Right lung (tissue), 10 donors: ENCODE measurements at places on chromosomes 7 and 10. TPM values are rescaled to one million over a fixed set of nuclear protein-coding genes. Genes with fewer than 3 reads are reported as not detected.

DNA sequence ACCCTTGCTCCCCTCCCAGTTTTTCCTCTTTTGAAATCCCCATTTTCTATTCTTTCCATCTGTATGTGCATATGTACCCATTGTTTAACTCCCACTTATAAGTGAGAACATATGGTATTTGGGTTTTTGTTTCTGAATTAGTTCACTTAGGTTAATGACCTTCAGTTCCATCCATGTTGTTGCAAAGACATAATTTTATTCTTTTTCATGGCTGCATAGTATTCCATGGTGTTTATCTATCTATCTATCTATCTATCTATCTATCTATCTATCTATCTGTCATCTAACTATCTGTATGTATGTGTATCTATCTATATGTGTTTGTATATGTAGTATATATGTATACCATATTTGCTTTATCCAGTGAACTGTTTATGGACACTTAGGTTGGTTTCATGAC lies 264.2 kb upstream of the SEMA3E start:
- DNase-seq: no peak

DNA sequence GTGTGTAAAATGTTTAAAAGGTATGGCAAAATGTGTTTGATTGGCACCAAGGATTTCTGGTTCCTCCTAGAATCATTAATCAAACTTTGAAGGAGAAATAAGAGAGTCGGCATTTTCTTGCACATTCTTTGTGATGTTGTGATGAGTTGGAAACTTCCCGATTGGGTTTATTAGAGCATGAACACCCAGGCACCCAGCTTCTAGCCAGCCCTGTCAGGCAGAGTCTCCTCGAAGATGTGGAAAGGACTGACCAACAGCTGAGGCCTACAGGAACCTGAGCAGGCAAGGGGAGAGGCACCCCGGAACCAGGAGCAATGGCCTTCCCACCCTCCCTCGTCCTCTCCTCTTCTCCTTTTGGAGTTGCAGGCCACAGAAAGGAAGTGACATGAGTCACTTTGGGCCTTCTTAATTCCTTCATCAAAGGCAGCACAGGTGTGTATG lies 68.7 kb downstream of the EGFR start:
- DNase-seq: no peak

- DNase-seq: no peak
These were observed 416.5 kb downstream of the MAGI2 start for GRCh38 chr7:79037001-79037400.

DNA sequence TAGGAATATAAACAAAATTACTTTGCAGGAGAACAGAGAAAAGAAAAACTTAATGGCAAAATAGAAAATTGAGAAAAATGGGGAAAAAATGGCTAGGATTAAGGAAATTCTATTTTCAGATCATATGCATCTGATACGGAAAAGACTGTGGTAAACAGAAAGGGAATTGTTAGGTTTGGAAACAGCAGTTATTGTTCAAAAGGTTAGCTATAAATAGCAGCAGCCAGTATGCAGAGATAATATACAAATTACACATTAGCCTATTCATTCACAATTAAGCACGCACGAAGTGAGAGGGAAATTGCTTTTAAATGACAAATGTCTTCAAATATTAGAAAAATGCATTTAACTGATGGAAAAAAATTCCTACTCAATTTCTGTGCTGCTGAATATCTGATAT lies 224.1 kb upstream of the FAM3C start:
- no peak for DNase-seq

DNA sequence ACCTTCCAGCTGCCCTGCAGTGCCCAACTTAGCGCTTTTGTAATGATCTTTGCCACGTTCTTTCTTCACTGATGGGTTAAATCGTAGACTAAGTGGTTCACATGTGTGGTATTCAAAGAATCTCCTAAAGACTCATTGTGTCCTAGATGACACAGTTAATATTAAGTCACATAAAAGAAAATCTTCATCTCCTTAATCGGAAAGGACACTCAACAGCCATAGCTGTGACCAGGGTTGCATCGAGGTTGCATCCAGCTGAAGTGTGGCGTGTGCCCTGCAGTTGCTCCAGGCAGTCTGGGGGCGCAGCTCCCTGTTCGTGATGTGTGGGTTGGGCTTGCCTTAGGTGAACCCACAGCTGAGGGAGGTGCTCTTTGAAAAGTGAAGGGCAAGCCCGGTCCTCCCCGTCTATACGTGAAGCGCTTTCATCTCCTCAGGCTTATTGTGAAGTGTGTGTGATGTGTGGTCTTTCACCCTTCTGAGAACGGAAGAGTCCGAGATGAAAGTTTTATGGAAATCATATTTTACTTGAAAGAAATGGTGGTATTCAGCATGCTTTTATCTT lies 122.7 kb downstream of the TRRAP start:
- DNase-seq: no peak

DNA sequence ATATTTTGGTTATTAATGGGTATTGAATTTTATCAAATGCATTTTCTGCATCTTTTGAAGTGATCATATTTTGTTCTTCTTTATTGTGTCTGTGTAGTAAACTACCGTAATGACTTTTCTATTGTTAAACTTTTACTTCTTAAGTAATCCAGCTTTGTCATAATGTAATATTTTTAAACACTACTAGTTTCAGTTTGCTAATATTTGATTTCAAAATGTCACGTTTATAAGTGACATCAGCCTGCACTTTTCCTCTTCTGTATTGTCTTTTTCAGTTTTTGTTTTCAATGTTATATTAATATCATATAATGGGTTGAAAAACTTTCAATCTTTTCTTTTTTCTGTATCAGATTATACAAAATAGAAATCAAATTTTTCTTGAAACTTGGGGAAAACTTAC lies 71.6 kb upstream of the ANKRD1 start:
- no peak for DNase-seq

- no peak for DNase-seq
These were observed 45.8 kb upstream of the PLXNA4 start for GRCh38 chr7:132622081-132622480.

- no peak for DNase-seq
These were observed 123.1 kb upstream of the EEPD1 start for GRCh38 chr7:36029853-36030515.

ZNF12 gene
- 36.5 TPM for polyA plus RNA-seq

SPDYE8 gene
- polyA plus RNA-seq: 0.61 TPM

STEAP2 gene
- 5.7 TPM for polyA plus RNA-seq

NUB1 gene
- polyA plus RNA-seq: 86.9 TPM

LAMB1 gene
- polyA plus RNA-seq: 575 TPM

HOGA1 gene
- 0.76 TPM for polyA plus RNA-seq

GNAT3 gene
- not detected for polyA plus RNA-seq
